ENCODE measurements at places on chromosomes 11 and 22.

- no peak for DNase-seq
These were observed 42.6 kb downstream of the MRPL48 start for GRCh38 chr11:73830261-73830660.

DNA sequence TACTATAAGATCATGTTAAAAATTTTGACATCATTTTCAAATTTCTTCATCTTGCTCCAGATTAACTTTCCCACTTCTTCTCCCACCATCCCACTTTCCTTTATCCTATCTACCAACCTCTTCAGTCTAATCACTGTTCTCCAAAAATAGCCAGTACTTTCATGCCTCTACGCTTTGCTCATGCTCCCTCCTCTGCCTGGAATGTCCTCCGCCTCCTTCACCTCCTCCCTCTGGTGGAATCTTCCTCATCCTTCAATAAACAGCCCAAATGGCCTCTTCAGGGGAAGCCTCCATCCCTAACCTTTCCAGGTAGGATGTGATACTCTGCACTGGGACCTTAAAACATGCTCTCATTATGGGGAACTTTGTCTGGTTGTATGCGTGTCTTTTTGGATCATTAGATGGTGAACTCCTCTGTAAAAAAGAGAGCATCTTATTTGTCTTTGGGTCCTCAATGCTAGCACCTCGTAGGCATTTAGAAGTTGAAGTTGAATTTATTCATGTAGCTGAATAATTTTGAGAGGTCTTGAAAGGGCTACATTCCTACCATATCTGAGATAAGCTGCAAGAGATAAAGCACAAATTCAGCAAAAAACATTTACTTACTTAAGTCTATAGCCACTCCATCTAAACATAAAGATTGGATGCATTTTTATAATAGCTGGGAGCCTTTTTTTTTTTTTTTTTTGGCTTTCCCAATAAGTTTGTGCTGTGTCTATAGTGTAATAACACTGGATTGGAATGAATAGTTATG lies 8.0 kb upstream of the CSRP3 start:
- no peak for DNase-seq

DNA sequence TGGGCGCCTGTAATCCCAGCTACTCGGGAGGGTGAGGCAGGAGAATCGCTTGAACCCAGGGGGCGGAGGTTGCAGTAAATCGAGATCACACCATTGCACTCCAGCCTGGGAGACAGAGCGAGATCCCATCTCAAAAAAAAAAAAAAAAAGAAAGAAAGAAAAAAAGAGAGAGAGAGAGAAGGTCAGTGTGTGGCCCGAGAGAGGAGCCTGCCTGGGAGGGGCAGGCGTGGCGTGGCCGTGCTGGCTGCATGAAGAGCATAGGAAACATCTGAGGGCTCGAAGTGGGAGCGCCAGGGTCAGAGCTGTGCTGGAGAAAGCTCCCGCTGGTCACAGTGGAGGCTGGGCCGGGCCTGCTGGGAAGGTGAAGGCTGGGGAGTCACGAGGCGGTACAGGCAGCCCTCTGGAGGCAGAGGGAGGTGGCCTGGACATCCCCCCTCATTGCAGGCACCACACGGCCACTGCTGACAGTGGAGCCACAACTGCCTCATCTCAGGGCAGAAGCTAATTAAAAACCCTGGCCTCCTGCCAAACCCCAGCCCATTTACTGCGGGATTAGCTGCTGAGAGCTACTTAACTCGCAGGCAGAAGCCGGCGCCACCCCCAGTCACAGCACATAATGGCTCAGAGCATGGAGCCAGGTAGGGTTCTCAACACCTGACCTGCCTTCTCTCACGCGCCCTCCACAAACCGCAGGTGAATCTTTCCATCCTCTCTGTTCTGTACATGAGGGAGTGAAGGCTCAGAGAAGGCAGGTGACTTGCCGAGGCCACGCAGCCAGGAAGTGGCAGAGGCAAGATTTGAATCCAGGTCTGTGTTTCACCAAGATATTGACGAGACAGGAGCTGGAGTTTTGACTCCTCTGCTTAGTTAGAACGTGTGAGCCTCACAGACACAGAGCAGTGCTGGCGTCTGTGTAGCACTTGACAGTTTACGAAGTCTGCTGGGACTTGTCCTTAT lies 32.6 kb downstream of the NFAM1 start:
- DNase-seq, result no peak

DNA sequence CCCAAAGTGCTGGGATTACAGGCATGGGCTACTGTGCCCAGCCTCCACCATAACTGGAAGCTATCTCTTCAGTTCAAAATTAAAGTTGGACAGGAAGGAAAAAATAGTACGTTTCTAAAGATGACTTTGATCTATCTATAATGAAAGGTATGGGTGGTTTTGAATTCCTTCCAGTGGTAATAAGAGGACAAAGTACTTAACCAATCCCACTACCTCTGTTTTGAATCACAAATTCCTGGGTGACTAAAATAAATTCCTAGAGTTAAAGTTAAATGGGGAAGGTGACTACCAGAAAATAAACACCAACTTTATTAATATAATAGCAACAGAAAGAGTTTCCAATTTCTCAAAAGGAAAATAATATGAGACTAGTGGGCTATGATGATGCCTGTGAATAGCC lies 9.1 kb downstream of the PHF5A start:
- DNase-seq, result no peak

- DNase-seq, result peak; percentile 39
These were observed 87.8 kb upstream of the VPREB1 start for GRCh38 chr22:22156716-22157347.

GRCh38 chr11:76888989-76889388 lies 28.3 kb downstream of the ACER3 start:
- DNase-seq, result no peak

GRCh38 chr11:2576111-2576510 lies 123.7 kb downstream of the KCNQ1OT1 start:
- no peak for DNase-seq

GRCh38 chr11:33649944-33650343 lies 50.7 kb downstream of the C11orf91 start:
- no peak for DNase-seq

- no peak for DNase-seq
These were observed 19.6 kb downstream of the MORC2 start for GRCh38 chr22:30948930-30949342.

- DNase-seq, result no peak
These were observed 9.5 kb upstream of the FEZ1 start for GRCh38 chr11:125505492-125506080.

DNA sequence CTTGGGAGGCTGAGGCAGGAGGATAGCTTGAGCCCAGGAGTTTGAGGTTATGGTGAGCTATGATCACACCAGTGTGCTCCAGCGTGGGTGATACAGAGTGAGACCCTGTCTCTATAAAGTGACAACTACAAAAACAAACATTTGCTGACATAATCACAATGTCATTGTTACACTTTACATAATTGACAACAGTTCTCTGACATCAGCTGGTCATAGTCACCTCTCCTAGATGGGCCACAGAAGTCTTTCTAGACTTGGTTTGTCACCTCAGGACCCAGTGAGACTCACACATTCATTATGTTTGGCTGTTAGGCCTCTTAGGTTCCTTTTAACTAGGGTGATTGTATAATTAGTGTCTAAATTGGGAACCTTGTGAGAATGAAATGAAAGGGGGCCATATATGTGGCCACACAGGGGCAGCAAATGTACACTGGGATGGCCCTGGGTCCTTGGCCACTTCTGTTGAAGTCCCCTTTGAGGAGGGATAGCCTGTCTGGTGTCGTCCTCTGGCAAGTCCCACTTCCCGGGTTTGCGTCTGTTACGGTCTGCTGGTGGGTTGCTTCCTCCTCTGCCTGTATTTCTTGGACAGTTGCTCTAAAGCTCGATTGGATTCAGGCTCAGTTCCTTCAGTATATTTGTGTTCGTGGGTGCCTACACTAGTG lies 5.8 kb upstream of the PPIL2 start:
- no peak for DNase-seq

DNA sequence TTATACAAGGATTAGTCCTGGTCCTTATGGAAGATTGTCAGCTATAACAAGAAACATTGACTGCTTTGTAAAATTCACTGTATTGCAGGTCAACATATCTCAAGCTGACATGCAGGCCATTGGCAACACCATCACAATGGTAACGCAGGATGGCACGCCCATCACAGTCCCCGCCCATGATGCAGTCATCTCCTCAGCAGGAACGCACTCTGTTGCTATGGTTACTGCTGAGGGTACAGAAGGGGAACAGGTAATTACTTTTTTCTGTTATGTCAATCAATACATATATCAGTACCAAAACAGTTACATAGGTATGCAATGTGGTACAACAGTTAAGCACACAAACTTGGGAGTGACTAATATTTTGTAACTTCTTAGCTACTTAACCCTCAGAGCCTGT lies 55.3 kb downstream of the ZNF143 start:
- DNase-seq, result no peak

GRCh38 chr22:47927648-47928210 lies 1165.3 kb downstream of the TBC1D22A start:
- no peak for DNase-seq

DNA sequence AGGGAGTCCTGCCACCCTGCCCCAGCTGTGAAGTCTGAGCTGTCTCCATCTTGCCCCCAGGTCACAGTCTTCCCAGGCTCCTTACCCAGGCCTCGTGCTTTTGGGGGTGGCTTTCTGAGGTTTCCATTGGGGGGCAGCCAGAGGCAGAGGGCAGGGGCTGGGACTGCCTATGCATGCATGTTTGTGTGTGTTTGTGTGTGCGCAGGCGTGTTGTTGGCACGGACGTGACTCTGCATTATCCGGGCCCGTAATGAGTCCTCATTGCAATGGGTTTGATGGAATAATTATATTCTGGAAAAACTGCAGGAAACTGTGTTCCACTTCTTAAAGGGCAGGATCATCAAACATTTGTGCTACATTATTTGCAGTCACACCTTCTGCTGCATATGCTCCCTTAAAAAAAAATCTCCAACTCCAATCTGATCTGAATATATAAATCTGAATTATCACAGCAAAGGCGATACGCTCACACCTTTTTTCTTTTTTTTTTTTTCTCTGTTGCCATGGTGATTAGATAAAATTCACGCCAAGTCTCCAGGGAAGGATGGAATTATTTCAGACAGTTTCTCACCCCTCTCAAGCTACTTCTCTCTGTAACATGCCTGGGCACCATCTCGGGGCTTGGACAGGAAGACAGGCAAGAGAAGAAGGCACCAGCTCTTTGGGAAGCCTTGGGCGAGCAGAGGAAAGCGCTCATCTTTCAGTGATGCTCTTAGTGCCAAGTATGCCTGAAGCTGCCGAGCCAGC lies 45.9 kb downstream of the DSCAML1 start:
- no peak for DNase-seq

DNA sequence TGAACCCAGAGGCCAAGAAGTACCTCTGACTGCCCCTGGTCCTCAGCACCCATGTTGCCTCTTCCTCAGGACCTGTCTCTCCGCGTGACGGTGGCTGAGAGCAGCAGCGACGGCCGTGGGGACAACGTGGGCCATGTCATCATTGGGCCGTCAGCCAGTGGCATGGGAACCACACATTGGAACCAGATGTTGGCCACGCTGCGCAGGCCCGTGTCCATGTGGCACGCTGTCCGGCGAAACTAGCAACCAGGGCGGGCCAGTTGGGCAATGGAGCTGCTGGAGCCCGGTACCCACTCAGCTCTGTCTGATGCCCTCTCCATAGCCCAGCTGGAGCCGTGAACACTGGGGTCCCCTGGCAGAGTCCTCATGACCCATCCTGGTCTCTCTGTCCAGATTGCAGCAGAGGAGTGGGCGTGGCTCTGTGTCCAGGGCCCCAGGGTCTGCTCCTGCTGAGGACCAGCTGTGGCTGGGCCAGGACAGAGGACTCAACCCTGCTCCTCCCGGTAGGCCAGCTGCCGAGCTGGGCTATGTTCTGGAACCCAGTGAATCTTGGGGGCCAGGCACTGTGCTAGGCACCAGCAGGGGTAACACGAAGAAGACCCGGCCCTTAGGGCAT lies 8.0 kb upstream of the RHOD start:
- no peak for DNase-seq

DNA sequence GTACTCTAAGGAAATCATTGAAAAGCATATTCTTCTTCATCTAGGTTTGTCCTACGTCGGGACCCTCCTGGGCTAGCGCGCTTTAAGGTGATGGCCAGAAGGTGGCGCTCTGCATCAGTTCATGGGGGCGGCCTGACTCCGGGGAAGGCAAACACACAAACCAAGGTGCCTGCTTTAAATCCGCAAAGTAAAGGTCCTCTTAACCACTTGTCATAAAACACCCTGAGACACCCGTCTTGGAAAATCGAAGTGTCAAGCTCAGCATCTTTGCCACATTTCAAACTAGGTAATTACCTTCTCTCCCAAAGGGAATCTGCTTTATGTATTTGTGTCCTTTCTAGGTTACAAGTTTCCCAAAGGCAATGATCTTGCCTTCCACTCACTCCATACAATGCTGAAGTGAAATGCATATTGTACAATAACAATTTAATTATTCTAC lies 33.9 kb downstream of the LMO2 start:
- peak; percentile 69 for DNase-seq

DNA sequence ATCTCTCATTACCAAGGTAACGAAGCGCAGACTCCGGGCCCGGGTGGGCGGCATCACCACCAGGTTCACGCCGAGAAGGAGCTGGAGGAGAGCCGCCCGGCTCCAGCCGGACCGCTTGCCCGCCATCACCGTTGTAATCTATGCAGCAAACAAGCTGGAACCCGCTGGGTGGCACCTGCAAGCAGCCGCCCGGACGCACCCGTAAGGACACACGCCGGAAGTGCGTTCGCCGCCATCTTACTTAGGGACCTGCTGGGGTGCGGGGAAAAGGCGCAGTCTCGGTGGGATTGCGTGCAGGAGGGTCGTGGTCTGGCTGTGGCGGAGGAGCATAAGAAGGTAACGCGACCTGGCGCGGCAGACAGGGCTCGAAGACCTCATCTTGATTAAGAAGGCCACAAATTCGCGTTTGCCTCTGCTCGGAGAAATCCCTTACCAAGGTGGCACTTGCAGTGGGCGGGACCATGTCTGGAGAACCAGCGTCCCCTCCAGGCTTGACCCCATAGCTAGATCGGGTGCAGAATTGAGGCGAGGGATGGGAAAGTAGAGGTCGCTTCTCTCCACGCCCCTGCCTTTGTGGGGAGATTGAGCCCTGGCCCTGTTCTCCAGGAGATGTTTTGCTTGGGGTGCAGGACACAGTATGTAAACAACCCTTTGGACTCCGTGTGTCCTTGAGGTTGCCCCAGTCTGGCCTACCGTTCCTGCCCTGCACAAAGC lies at the start of gene ACP2:
TSS of gene ACP2 (minus strand) at position 151 of the 714 bp plus-strand sequence. CDS start at position 126, 25 bp downstream.
- DNase-seq, result peak; percentile 81

DNA sequence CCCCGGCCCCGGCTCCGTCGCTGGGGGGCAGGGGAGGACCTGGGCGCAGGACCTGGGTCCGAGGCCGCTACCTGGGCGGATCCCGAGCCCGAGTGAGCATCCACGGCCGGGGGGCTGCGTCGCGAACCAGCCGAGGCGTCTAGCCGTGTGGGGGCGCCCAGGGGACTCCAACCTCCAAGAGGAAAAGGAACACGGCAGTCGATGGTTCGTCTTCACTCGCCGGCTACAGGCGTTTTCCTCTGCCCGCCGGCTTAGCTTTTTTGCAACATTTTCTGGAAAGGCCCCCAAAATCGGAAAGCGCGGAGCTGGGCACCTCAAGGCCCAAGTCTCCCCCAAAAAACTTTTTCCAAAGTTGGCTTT lies 666 bp downstream of the PDGFB start:
- DNase-seq, result no peak

All from HTR-8/SVneo (cell line).